ENCODE measurements at places on chromosomes 4 and X.

DNA sequence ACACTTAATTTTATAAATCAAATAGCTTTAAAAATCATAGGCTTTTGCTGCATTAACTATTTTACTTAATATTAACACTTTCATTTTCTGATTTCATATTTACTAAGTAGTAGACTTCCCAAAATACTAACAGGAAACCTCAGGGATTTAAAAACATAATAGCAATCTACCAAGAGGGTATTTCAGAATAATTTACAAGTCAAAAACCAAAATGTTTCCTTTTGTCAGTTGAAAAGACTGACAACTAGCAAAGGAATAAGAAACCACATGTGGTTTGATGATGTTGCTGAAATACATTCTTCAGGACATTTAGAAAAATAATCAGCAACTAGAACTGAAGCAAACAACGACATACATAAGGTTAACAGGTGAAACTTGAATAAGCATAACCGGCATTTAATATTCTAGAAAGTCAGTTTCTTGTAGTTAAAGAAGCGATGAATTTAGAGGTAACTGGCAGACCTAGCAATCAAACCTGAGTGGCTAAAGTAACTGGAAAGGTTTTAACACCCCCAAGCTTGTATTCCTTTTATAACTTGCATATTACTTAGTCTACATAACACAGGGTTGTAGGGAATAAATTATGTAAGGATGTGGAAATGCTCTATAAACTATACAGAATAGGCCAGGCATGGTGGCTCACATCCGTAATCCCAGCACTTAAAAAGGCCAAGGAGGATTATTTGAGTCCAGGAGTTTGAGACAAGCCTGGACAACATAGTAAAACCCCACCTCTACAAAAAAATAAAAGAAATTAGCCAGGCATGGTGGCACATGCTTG, 40.0 kb downstream of the DHX15 start:
- no peak for DNase-seq

DNA sequence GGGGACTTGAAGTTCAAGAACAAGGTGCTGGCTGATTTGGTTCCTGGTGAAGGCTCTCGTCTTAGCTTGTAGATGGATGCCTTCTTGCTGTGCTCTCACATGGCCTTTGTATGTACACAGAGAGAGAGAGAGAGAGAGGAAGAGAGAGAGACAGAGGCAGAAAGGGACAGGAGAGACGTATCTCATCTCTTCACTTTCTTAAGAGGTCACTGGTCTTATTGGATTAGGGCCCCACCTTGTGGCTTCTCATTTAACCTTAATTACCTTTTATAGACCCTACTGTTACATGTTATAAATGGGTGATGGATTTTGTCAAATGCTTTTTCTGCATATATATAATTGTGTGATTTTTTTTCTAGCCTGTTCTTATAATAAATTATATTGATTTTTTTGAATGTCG, 1444.2 kb downstream of the ADGRL3 start:
- no peak for DNase-seq

- DNase-seq: no peak
These were observed 1.1 kb downstream of the GCNA start for GRCh38 chrX:71579136-71579989.

GRCh38 chr4:84379917-84380641, 119.0 kb downstream of the NKX6-1 start:
- no peak for DNase-seq

GRCh38 chr4:73396993-73397972, 6.8 kb upstream of the ALB start:
- DNase-seq: no peak

GRCh38 chr4:127632420-127633403, at the start of gene INTU:
Gene INTU (plus strand): TSS chr4:127632957. CDS start chr4:127633035, 78 bp downstream.
- DNase-seq: peak; percentile 95

DNA sequence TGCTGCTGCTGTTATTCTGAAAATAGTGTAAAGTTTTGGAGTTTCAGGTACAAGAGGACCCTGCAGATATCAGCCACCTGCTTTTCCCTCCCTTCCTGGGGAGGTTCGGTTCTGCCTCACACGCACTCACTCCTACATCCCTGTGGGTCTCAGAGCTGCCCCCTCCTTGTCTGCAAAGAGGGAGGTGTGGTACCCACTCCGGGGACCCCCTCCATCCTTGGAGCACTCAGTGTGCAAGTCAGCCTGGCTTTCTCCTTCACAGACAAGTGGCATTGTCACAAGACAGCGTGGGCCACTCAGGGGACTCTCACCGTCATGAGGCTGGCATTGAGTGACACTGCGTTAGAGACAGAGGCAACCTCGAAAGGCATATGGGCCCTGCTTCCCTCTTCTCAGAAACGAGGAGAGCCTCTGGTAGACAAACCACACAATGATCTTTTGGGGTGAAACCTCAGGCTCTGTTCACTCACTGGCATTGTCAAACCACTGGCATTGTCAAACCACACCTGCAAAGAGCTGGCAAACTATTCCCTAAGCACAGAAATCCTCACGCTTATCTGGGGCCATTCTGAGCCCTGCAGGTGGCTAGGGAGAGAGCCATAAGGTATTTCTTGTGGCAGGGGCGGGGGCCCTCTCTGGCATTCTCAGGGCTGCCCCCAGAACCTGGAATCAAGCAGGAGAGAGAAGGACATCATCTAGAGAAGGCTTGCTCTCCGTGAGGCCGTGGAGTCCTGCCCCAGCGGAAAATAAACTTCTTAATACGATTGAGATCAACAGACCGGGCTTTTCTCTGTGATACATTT, 285.0 kb downstream of the SHOX start:
- DNase-seq: no peak

DNA sequence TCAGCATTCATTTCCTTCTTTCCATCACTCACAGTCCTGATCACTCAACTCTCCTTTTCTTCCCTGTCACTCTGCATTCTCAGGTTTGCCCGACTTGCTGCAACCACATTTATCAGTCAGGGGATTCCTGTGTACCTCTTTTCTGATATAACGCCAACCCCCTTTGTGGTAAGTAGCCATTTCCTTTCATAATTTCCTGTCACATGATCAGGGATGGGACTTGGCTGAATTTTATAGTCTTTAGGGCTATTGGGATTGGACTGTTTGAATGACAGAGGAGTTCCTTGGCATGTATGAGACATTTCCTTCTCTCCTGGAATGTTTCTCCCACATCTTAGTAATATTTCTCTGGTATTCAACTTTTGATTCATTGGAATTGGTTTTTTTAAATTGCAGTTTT, 11.0 kb downstream of the PGM2 start:
- DNase-seq: no peak

DNA sequence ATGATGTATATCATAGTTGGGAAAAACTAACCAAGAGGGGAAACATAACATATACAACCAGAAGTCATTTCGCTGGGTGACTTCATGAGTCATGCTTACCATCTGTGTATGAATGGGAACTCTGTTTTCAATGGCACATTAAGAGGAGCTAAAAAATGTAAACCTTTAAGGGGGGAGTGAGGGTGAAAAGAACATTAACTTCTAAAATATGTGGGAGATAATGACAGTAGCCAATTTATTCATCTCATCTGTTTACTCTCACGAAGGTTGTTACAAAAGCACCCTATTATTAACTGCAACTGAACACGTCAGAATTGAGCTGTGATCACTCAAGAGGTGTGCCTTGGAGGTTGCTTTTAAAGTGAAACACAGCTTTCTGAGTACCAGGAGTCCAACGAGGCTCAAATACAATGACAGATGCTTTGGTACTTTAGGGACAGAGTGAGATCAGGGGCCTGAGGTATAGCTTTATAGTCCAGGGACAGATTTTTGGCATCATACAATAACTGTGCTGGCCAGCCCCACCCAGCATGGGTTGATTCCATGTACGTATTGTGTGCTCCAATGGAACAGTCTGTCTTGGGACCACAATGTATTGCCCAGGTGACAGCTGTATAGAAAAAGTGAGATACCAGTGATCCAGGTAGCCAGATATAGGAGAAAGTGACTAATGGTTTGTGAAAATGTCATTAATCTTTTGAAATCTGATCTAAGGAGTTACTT, 107.3 kb downstream of the AMMECR1 start:
- DNase-seq: no peak

DNA sequence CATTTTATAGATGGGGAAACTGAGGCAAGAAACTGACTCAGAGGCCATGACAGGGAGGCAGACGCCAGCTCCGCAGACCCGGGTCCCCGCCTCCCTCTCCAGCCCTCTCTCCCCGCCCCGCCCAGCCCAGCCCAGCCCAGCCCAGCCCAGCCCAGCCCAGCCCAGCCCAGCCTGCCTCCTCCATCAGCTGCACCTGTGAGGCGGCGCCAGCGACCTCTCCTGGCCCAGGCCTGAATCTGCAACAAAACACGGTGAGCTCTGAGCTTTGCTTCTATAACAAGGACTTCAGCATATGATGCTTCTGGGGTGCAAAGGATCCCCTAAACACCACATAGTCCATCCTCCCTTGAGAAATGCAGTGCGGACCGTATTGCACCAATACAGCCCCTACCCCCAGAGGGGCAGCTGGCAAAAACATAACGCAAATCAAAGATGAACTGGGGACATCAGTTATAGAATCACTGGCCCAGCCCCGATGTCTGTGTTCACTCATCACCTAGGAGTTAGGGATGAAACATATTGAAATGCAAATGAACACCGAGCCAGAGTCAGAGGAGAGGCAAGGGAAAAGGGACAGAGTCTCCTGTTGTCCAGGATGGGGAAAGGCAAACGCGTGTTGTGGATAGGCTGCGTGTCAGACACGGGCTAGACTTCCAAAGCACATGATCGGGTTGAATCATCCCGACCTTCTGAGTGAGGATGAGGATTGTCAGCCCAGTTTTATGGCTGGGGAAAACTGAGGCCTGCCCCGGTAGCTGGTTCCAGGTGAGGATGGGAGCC, 216.1 kb upstream of the PSAPL1 start:
- DNase-seq: no peak

DNA sequence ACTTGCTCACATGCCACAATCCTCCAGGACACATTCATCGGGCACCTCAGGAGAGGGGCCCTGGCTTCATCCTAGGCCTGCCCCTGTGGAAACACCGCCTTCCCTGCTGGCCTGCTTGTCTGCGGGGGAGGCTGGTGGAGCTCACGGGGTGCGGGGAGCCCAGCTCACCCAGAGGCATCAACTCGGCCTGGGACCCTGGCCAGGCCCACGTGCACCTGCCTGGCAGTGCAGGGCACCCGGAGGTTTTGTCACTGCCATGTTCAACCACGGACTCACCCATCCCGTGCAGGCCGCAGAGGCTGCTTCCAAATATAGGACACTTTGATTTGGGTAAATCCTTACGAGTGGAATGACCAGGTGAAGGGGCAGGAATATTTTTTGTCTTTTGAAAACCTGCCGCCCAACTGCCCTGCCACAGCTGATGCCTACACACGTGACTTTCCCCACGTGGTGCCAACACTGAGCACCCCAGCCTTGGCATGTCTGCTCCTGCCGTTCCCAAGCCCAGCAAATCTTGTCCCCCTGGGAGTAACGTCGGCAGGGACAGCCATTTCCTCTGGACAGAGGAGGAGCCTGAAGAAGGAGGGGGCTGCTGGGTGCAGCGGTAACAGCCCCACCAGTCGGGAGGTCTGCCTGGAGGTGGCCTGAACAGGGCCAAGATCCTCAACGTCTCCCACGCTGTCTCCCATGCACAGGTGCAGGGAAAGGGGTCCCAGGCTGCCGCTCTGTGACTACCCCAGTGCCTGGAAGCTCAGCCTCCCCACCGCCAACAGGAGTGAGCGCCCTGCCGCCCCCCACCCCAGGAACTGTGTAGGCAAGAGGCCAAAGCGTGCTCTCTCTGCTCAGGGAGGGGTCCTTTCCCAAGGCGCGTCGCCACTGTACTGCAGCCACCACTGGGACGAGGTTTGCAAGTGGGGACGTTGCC, 8.5 kb downstream of the MXD4 start:
- DNase-seq: peak; percentile 37

- DNase-seq: peak; percentile 51
These were observed 705 bp downstream of the RPS6KA3 start for GRCh38 chrX:20265726-20266681.

DNA sequence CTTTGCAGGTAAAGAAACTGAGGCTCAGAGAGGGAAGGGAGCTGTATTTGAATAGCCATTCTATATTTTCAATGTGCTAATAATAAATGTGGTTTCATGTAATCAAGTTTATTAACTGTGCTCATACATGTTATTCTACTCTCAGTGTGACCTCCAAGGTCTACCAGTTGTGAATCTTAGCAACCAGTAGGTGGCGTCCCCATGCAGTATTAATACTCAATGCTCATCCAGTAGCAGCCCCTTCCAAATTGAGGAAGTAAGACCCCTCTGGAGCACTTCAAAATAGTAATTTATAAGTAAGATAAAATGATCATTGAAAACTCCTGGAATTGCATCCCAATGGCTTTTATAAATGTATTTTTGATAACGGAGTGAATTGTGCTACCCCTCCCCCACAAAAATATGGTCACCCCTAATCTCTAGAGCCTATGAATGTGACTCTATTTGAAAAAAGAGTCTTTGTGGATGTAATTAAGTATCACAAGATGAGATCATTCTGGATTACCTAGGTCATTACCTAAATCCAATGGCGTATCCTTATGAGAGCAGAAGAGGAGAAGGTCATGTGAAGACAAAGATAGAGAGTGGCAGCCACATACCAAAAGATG, 20.4 kb upstream of the SEPSECS start:
- no peak for DNase-seq

GRCh38 chr4:121041307-121042090, 30.8 kb downstream of the NDNF start:
- no peak for DNase-seq

- no peak for DNase-seq
These were observed 76.9 kb downstream of the CLCN4 start for GRCh38 chrX:10233696-10234095.

GRCh38 chr4:4872314-4872903, 12.9 kb downstream of the MSX1 start:
- no peak for DNase-seq

DNA sequence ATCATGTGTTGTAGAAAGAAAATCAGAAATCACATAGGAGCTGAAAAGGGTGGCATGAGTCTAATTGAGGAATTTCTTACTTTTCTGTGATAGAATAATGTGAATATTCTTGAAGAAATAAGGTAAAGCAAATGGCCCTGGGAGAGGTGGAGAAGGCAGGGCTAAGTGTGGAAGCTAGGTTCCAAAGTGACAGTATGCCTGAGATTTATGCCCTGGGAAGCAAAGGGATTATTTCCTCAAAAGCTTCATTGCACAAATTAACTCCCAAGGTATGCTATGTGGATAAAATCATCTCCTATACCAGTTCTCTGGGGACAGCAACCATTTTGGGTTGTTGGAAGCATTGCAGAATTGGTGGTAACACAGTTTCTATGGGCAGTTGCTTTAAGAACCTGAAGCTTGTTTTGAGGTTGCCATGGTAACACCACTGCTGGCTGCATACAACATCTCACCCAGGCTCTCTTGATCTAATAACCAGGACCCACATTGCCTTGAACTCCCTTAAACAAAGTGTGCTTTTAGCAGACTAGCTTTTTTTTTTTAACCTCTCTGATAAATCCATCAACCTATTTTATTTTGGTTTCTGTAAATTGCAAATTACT, 21.0 kb downstream of the MAOA start:
- DNase-seq: no peak

GRCh38 chr4:117154251-117154650, 68.9 kb upstream of the TRAM1L1 start:
- DNase-seq: no peak

- DNase-seq: no peak
These were observed 855.2 kb upstream of the ADGRL3 start for GRCh38 chr4:60344908-60345307.

GRCh38 chr4:42906891-42907759, 14.6 kb downstream of the GRXCR1 start:
- no peak for DNase-seq
